ENCODE measurements at places on chromosomes 4 and X.

- peaks cover 7% of the 10 kb centered on the region for H3K27me3 ChIP-seq
- no peaks in the 10 kb centered on the region for H3K36me3 ChIP-seq
- no peaks in the 10 kb centered on the region for H3K4me1 ChIP-seq
- H3K4me3 ChIP-seq, result no peak overlapping the region
- H3K27ac ChIP-seq, result no peak overlapping the region
Observed at GRCh38 chr4:5127556-5127955, 76.3 kb downstream of the STK32B start.

GRCh38 chr4:157280673-157281072 lies 60.1 kb downstream of the GRIA2 start:
- DNase-seq, result no peak
- H3K27ac ChIP-seq, result no peak overlapping the region
- no peaks in the 10 kb centered on the region for H3K4me1 ChIP-seq
- no peak overlapping the region for H3K4me3 ChIP-seq
- H3K27me3 ChIP-seq, result no peaks in the 10 kb centered on the region

DNA sequence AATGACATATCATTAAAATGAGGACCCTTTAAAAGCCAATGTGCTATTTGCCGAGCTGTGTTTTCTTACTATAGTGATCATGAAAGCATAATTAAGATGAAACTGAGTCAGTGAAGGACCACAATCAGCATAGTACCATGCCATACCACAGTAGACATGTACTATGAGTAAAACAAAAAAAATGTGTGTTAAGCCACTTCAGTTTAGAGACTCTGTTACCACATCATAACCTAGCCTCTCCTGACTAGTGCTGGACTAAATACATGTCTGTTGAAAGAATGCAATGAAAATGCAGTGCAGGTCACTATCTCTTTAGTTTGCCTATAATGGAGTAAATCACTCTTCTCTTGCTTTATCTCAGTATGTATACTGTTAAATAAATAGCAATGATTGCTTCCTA lies 12.3 kb upstream of the DDX53 start:
- no peaks in the 10 kb centered on the region for H3K4me1 ChIP-seq
- no peak for DNase-seq
- H3K27me3 ChIP-seq, result peaks cover 1% of the 10 kb centered on the region
- H3K36me3 ChIP-seq, result no peaks in the 10 kb centered on the region
- H3K4me3 ChIP-seq, result no peak overlapping the region
- H3K27ac ChIP-seq, result no peak overlapping the region

GRCh38 chr4:52968241-52968640 lies 106.1 kb downstream of the RASL11B start:
- H3K36me3 ChIP-seq, result peaks cover 7% of the 10 kb centered on the region
- no peak overlapping the region for H3K27ac ChIP-seq
- no peak for DNase-seq

GRCh38 chr4:81179326-81179725 lies 35.7 kb downstream of the PRKG2 start:
- no peaks in the 10 kb centered on the region for H3K27me3 ChIP-seq
- no peaks in the 10 kb centered on the region for H3K36me3 ChIP-seq

GRCh38 chr4:26632916-26633315 lies 49.0 kb downstream of the TBC1D19 start:
- H3K36me3 ChIP-seq, result peaks cover 38% of the 10 kb centered on the region
- peaks cover 7% of the 10 kb centered on the region for H3K4me1 ChIP-seq
- H3K27me3 ChIP-seq, result no peaks in the 10 kb centered on the region
- no peak overlapping the region for H3K4me3 ChIP-seq
- no peak overlapping the region for H3K27ac ChIP-seq

DNA sequence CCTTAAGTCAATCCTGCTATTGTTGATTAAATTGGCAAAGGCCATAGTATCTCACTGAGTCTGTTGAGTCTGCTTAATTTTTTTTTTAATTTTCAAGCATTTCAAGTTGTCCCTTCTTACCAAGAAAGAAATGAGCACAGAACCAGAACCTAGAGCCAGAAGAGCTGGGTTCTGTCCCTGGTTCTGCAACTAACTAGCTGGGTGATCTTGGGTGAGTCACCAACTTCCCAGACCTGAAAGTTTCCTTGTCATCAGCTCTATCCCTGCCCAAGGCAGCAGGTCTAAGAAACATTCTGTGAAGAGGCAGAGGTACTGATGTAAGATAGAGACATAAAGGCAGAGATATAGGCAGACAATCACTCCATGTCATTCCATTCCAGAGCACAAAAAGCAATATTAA lies 17.3 kb downstream of the TEC start:
- H3K36me3 ChIP-seq, result no peaks in the 10 kb centered on the region
- no peak overlapping the region for H3K4me3 ChIP-seq
- DNase-seq, result no peak
- no peak overlapping the region for H3K27ac ChIP-seq

GRCh38 chr4:90128961-90129495 lies 1.8 kb downstream of the CCSER1 start:
- H3K4me3 ChIP-seq, result no peak overlapping the region
- H3K36me3 ChIP-seq, result no peaks in the 10 kb centered on the region
- peaks cover 2% of the 10 kb centered on the region for H3K27me3 ChIP-seq
- no peak for DNase-seq

DNA sequence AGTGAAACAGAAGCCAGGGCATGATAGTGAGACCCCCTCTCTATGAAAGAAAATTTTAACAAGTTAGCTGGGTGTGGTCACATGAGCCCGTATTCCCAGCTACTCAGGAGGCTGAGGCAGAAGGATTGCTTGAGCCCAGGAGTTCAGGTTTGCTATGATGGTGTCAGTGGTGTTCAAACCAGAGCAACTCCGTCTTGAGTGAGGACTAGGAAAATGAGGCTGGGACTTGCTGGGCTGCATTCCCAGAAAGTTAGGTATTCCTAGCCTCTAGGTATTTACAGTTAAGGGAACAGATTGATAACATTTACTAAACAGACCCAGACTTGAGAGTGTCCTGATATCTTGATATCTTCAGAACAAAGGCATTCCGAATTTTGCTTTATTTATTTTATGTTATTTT lies 37.0 kb upstream of the NOCT start:
- no peak overlapping the region for H3K27ac ChIP-seq
- no peaks in the 10 kb centered on the region for H3K36me3 ChIP-seq
- no peak for DNase-seq
- H3K27me3 ChIP-seq, result peaks cover 5% of the 10 kb centered on the region
- H3K4me3 ChIP-seq, result no peak overlapping the region
